ENCODE measurements at places on chromosomes 7 and 10.

GRCh38 chr7:17709127-17709526, 231.2 kb downstream of the SNX13 start:
- peak; percentile 11 for DNase-seq

DNA sequence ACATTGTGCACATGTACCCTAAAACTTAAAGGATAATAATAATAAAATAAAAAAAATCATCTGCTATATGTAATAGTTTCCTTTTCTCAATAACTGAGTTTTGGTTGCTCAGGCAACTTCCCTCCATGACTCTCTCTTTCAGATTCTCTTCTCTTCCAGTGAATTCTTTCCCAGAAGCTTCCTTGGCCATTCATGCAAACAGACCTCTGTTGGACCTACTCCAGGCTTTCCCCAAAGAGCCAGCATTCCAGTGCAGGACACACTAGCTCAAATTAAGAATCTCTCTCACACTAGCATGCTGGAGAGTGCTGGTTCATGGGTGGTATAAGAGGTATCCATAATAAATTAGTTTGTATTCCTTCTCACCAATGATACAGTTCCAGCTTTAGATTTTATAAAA, 31.0 kb upstream of the ZEB1 start:
- DNase-seq = no peak

GRCh38 chr7:141847996-141848395, 6.7 kb upstream of the PRSS37 start:
- no peak for DNase-seq

GRCh38 chr7:53500076-53500475, 464.6 kb downstream of the POM121L12 start:
- DNase-seq = no peak

GRCh38 chr7:90092506-90092905, 61.8 kb upstream of the STEAP1 start:
- peak; percentile 34 for DNase-seq
